ENCODE measurements at places on chromosomes 6 and 20. TPM values are rescaled to one million over a fixed set of nuclear protein-coding genes. Genes with fewer than 3 reads are reported as not detected.
A peak's percentile ranks its signal among the peaks of the same experiment; 100 is the strongest.

SPDEF gene
- total RNA-seq = 9.0 TPM

TMC2 gene
- total RNA-seq = not detected

DNA sequence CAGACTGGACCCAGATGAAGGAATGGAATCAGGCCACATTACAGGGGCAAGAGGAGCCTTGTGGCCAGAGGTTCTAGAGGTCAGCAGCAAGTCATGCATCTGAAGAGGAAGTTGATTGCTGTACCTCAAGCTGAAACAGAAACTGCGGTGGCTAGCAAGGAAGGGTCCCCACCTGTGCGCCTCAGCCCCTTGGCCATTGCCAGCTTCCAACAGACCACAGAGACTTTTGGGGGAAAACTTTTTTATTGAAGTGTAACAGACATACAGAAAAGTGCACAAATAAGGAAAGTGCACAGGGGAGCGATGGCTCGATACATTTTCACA, 26.8 kb upstream of the SLC9A8 start:
- peak; percentile 59 for DNase-seq

RSPH3 gene
- total RNA-seq = 23.6 TPM

- DNase-seq = no peak
Observed at GRCh38 chr6:168913866-168914469, 339.7 kb downstream of the THBS2 start.

RHAG gene
- 0.64 TPM for total RNA-seq

TRDN gene
- not detected for total RNA-seq

DNA sequence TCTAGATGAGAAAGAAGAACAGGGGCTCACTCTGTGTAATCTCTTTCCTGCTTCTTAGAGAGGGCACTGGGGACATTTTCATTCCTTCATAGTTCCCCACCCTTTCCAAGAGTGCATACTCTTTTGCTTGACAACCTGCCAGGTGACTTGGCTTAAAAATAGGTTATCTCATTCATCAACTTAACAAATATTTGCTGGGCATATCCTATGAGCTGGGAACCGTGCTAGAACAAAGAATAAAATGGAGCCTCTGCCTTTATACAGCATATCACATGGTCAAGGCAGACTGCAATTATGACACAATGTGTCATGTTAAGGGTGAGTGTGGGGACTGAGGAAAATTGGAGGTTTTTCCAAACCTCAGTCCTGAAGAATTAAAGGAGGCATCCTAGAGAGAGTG, 209.8 kb upstream of the FOXA2 start:
- no peak for DNase-seq

GRCh38 chr6:1988843-1989242, 256.6 kb downstream of the GMDS start:
- DNase-seq = no peak

GRCh38 chr6:113209315-113209714, 647.8 kb upstream of the MARCKS start:
- DNase-seq = no peak

- DNase-seq = no peak
Observed at GRCh38 chr6:24448828-24449525, 40.4 kb downstream of the GPLD1 start.

GRCh38 chr6:32637219-32637880, at the start of gene HLA-DQA1:
Gene HLA-DQA1 (plus strand): TSS chr6:32637406. CDS start chr6:32637459, 53 bp downstream.
- no peak for DNase-seq

COL21A1 gene
- total RNA-seq = 4.8 TPM

- no peak for DNase-seq
Observed at GRCh38 chr6:37583261-37583660, 83.6 kb upstream of the CCDC167 start.

- DNase-seq = no peak
Observed at GRCh38 chr6:39301606-39302005, 12.6 kb downstream of the KCNK17 start.

VSX1 gene
- not detected for total RNA-seq

GRCh38 chr6:11921017-11921438, 91.1 kb upstream of the HIVEP1 start:
- peak; percentile 53 for DNase-seq

- DNase-seq = no peak
Observed at GRCh38 chr6:68032217-68032616, 602.9 kb upstream of the ADGRB3 start.

GFRAL gene
- total RNA-seq = not detected

TXNDC5 gene
- 17.2 TPM for total RNA-seq

DNA sequence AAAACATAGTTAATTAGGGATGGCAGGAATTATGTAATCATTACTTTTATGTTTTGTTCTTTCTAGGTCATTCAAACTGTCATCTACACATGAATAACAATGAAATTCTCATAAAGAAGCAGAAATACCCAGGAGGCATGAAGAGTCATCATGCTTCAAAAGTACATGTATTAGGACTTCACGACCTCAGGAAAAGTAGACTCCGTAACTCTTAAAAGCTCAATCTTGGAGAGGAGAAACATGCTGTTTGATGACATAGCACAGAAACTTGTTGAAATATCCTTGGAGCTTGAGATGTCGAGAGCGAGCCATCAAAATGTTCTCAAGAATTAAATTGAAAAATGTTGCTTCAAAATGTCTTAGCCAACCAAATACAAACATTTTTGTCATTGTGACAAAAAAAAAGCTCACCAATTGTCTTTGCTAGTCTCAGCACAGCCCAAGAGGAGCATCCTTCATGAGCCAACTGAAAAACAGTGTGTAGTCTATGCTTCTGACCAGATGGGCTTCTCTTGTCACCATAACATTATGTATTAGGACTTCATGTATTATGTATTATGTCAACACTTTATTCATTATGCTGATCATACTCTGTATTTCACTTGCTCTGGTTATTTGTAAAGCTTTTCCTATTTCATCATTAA, 28.2 kb upstream of the ANKEF1 start:
- no peak for DNase-seq

GRCh38 chr20:63500151-63500901, 1.4 kb upstream of the EEF1A2 start:
- DNase-seq = no peak

HLA-DRB5 gene
- 1.5 TPM for total RNA-seq

DNA sequence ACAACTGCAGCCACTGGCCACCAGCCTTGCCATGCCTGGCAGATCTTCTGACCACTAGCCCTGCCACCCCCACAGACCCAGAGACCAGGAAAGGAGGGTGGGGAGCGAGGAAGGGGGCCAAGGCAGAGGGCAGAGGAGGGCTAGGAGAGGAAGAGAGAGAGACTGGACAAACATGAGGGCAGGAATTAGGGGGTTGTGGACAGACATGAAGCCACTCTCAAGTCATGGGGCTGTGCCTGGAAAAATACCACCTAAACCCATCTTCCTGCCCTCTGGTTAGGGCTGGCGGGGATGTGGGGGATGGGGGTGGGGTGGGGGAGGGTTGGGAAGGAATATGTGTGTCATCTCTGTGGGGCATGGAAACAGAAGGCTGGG, 1.4 kb upstream of the SLC29A1 start:
- no peak for DNase-seq

DNA sequence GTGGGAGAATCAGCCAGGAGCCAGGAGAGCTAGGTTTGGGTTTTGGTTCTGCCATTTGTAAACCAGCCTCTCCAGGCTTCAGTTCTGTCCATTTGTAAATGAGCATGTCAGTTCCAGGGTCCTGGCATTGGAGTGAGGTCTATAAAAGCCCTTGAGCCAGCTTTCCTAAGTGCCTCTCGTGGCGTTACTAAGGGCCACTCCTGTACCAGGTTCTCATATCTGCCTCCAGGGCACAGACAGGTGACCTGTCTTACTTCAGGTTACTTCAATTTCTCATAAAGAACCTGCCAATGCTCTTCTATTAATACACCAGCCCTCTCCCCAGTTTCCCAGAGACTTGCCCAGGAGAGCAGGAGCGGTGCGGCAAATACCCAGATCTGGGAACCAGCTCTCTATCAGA, 101.9 kb downstream of the VEGFA start:
- no peak for DNase-seq

Data from transverse colon (tissue), 4 donors.